Dermis lymphatic vessel endothelial cell (primary cell): ENCODE measurements at places on chromosomes 6 and 20. TPM values are rescaled to one million over a fixed set of nuclear protein-coding genes. Genes with fewer than 3 reads are reported as not detected.

OXT gene
- not detected in 2 replicates for total RNA-seq

LY6G5C gene
- 1.4 and 1.5 TPM in 2 replicates for total RNA-seq

SLC17A3 gene
- total RNA-seq, result not detected in 2 replicates

GCNT2 gene
- 55.2 and 87.2 TPM in 2 replicates for total RNA-seq

COL9A3 gene
- 1.0 and 1.3 TPM in 2 replicates for total RNA-seq
